Activated T-cell treated with anti-CD3 and anti-CD28 coated beads for 4 hours (primary cell): ENCODE measurements at places on chromosomes 1 and 21.
A peak's percentile ranks its signal among the peaks of the same experiment; 100 is the strongest.

DNA sequence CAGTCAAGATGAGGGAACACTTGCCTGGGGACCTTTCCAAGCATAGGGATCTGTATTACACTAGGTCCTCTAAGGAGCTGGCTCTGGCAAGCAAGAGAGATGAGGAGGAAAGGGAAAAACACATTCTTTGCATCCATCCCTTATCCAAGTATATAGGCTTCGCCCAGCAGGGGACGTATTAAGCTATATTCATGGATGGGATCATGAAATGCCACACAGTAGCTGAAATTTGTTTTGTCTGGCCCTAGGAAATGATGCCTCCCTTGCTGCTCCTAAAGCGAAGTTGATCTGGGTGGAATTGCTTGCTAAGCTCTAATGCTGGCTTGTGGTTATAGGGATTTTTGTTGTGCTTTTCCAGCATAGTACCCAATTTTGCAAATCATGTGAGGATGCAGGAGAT lies 32.1 kb downstream of the CENPF start:
- DNase-seq: no peak

DNA sequence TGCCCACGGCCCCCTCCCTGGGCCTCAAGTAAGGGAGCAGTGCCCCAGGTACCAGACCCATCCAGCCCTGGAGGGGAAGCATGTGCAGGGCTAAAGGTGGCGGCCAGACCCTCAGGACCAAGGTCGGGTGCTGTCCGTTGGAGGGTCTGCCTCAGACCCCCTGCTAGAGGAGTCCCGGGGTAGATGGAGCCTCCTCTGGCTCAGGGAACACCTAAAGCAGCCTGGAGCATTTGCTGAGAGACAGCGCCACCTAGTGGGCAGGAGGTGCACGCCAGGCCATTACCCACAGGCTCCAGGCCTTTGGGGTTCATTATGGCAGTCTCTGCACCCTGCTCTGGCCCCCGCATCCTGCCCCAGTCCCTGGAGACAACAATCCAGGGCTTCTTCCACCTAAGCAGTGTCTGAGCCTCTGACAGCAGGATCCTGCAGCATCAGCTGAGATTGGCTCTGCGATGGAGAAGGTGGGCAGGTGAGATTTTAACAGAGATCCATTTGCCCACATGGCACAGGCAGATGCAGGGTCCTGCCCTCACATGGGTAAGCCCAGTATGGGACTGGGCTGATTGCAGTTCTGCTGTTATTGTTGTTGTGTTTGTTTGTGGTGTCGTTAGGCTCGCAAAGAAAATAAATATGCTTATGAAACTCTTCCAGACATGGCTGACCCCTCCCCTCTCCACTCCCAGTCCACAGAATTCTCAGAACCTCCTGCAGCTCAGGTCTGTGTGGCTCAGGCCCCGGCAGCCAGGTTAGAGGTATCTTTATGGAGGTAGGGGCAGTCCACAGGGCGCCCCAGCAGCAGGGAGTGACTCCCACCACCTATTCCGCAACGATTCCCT lies 42.4 kb downstream of the CTNNBIP1 start:
- peak; percentile 85 for DNase-seq

GRCh38 chr1:117857418-117857817 lies 72.0 kb downstream of the GDAP2 start:
- no peak for DNase-seq

DNA sequence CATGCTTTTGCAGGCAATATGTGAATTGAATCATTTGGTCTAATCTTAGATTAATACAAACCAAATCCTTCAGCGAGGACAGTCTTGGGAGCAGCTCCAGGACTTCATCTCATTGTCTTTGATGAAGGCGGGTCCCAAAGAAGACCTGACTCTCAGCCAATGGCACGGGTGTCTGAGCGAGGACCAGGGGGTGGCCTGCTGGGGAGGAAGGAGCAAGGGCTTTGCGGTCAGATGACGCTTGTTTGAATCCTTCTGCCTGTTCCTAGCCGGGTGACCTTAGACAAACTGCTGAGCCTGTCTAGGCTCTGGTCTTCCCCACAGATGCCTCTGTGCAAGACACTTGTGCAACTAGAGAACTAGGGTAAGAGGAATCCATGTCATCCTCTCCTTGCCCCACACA lies 312.1 kb upstream of the VAMP3 start:
- no peak for DNase-seq

- no peak for DNase-seq
These were observed 1411.4 kb downstream of the NCAM2 start for GRCh38 chr21:22409571-22409970.

DNA sequence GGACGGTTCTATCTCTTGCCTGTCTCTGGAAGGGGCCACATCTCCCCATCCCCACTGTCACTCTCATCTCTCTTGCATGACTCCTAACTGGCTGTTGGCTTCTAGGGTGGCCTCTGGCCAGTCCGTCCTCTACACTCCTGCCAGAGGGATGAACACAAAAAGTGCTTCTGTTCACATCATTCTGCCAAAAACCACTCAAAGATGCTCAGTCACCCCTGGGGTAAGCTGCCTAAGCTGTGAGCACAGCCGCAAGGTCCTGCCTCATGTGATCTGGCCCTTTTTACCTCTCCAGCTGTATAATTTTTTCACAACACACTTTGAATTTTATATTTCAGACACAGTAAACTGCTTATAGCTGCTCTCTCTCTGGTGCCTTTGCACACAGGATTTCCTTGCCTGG lies 97.6 kb upstream of the CD34 start:
- no peak for DNase-seq

GRCh38 chr1:210313921-210314320 lies 14.8 kb upstream of the HHAT start:
- no peak for DNase-seq

GRCh38 chr1:156076609-156077429 lies 5.4 kb downstream of the MEX3A start:
- DNase-seq: no peak

GRCh38 chr1:54584575-54584974 lies 36.5 kb downstream of the ACOT11 start:
- no peak for DNase-seq

- DNase-seq: no peak
These were observed 27.3 kb downstream of the ZNF691 start for GRCh38 chr1:42873670-42874069.
